ENCODE measurements at places on chromosomes 11 and 22.

DNA sequence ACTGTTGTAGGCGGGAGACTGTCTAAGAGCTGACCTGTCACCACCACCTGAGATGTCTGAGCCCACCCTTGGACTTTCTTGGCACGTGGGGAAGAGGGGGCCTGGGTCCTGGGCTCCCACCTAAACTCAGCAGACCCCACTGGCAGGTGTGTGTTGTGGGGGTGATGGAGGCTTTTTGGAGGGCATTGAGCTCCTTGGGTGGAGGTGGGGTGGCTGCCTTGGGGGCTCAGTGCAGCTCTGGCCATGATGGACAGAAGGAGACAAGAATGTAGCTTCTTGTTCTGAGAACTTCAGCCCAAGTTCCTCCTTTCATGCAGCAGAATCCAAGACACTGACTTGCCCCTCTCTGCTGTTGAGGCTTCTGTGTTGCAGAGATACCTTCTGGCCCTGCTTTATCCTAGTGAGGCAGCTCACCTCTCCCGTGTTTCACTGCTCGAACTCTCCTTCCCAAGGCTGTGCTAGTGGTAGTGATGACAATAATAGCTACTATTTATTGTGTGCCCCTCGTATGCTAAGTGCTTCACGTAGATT lies 116.6 kb upstream of the OR4B1 start:
- no peak for DNase-seq

DNA sequence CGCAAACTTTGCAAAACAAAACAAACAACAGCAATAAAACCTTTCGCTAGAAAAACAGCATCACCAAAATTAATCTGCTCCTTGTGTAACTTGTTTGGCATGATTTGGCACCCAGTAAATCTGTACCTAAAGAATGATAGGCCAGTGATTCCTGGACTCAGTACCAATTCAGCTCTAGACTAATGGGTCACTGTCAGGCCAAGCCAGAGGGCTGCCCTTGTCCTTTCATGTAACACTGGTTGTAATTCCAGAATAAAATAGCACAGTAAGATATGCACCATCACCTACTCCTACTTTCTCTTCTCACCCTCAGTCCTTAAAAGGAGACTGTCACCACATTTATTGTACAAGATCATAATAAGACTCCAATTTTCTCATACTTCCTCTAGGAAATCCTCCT lies 341.6 kb upstream of the PITPNB start:
- DNase-seq = no peak

DNA sequence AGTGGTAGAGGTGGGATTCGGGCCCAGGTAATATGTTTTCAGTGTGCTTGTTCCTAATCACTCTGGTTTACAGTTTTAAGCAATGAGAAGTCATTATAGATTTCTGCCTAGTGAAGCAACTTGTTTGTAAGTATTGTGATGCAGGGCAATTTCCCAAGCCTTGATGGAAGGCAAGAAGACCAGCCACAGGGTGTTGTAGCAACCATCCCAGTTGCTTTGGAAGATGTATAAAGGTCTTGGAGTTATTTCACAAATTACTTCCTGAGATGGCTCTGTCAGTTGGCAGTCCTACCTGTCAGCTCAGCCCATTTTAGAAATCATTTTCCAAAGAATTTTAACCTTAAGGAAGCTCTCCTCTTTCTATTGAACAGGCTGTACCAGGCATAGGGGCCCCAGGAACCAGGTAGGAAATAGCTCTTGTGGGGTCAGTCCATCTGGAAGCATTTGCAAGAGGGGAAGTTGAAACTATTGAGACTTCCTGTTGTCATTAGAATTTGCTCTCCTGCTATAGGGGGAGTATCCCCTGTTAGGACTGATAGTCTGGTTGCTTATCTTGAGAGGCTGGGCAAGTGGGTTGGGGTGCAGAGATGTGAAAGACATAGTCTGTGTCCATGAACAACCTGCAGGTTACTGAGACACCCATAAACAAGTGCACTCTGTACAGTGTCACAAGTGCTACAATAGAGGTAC lies 47.9 kb downstream of the STIM1 start:
- DNase-seq = no peak

- no peak for DNase-seq
These were observed 69.1 kb upstream of the SUSD2 start for GRCh38 chr22:24112188-24112587.

All from tongue (tissue), 3 donors.